ENCODE measurements at places on chromosomes 13 and 19.

- no peak for DNase-seq
Measured at GRCh38 chr13:23473221-23473620, 39.7 kb upstream of the SACS start.

GRCh38 chr13:113836768-113837559 lies 26.9 kb downstream of the GAS6 start:
- no peak for DNase-seq

- no peak for DNase-seq
Measured at GRCh38 chr19:28322491-28322890, 890.5 kb downstream of the UQCRFS1 start.

- peak; percentile 79 for DNase-seq
Measured at GRCh38 chr19:51422053-51422448, 4.6 kb upstream of the SIGLEC10 start.

- no peak for DNase-seq
Measured at GRCh38 chr13:76976929-76977328, 15.0 kb upstream of the CLN5 start.

- DNase-seq, result no peak
Measured at GRCh38 chr13:51237386-51237785, 15.2 kb downstream of the FAM124A start.

DNA sequence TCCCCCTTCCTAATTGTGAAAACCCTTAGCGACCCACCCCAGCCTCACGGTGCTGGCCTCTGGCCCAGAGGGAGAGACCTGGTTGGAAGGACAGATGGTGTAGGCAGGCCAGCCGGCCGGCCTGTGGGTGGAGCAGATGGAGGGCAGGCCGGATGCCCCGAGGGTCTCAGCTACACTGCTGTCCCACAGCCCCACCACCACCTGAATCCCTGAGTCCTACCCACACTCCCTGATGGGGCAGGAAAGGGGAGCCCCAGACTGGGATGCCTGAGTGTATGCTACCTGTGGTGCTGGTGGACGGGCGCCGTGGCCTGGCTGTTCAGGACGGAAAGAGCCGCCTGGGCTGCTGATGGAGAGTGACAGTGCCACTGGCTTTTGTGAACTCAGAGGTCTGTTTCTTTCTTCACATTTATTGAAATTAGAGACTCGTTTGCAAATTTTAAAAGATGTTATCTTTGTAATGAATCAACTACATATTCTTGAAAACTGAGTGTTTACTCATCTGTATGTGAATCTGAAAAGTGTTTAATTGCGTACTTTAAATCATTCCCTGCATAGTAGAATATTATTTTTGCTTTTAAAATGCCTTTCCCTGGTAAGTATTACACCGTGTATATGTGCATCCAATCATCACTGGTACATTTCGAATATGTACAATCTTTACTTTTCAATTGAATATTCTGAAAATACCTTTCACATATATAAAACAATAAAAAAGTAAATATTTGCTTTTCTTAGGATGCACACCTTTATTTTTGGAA lies 35.7 kb downstream of the TFDP1 start:
- DNase-seq, result no peak

DNA sequence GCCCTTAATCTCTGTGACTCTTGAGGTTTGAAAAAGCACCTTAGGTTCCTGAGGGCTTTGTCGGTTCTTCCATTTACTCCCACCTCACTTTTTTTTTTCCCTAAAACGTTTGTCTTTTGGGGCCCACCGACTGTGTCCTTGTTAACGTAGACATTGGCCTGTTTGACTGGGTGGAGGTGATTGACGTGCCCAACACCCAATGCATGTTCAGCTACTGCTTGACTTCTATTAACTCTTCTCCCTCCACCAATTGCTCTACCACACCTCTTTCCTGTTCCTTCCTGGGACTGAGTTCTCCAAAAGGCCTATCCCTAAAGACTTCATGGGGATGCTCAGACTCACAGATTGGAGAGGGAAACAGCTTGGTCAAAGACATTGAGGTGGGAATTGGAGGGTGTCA lies 17.3 kb downstream of the CKM start:
- DNase-seq, result no peak

DNA sequence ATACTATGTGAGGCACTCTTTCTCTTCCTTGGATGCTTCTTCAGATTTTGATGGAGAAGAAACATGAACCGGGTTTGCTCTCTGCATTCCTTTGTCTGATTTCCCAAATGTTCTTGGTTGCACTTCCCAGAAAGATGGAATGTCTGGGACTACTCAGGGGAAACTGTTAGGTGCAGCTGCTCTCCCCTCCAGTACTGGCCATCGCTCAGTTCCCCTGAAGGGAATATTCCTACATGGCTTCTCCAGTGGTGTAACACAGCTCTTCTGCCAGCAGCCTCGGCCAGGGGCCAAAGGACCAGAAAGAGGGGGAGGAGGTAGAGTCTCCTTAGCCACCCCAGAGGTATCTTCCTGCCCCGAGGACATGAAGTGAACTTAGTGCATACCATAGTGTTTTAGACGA lies 33.5 kb upstream of the SPRY2 start:
- no peak for DNase-seq

DNA sequence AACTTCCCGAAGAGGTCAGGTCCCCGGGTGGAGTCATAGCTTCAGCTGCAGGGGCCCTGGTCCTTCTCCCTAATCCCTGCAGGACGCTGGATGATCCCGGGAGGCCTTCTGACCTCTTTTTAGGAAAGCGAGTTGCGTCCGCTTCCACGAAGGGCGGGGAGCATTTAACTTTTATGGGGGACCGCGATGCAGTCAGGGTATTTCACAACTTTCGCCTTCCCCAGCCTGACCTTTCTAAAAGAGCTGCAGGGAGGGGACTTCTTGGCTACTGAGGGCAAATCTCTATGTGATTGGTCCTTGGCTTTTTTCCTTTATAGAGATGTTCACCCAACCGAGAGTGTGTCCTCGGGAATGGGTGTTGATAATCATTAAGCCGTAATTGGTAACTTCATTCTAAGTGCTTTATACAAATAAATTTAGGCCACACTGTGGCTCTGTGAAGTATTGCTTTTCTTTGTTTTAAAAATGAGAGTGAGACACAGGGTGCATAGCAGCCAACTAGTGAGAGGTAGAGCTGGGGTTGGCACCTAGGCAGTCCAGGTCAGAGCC lies 778 bp downstream of the ZNF230 start:
- no peak for DNase-seq

GRCh38 chr13:77386046-77386445 lies 59.2 kb upstream of the MYCBP2 start:
- no peak for DNase-seq

GRCh38 chr19:32471811-32472210 lies 66.2 kb downstream of the DPY19L3 start:
- DNase-seq, result no peak

DNA sequence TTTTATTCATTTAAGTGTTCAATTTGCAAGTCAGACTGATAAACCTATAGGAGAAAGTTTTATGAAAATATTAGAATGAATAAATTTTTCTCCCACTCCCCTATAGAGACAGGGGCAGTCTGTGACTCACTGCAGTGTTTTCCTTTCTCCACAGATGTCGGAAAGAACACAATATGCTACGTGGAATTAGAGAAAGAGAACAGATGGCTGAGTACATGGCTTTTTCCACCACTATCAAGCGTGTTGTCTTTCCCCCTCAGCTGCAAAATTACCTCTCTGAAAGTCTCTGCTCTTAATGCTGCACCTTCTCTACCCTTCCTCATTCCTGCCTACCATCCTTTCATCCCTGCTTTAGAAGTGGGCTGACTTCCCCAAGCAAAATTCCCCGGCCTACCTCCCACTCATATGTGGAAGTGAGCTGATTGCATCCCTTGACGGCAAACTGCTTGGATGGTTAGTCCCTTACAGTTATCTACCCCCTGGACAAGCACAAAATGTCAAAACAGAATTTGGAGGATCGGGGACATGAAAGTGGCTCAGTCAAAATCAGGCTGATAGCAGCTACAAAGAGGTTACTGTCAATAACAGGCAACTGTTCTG lies 30.0 kb downstream of the FLT1 start:
- no peak for DNase-seq

GRCh38 chr19:30760014-30760413 lies 387.8 kb downstream of the ZNF536 start:
- DNase-seq, result no peak

GRCh38 chr13:110329798-110330461 lies 22.8 kb downstream of the COL4A2 start:
- DNase-seq, result no peak
